NCI-H2029 (cell line): ENCODE measurements at places on chromosomes 2 and 18.

DNA sequence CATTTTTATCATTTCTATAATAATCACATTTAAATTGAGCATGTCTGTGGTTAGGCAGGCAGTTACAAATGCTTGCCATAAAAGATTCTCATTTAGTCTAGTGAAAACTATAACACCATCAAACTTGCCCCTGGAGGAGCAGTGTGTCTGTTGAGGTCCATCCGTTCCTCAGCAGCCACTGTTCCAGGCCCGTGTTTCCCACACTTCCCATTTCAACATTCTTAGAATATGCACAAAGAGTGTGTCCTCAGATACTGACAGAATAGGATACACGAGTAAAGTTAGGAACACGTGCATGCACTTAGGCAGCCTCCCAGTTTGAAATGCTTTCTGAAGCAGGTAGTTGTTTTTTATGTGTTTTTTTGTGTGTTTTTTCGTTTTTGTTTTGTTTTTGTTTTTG lies 39.9 kb downstream of the NCK2 start:
- no peak for DNase-seq

GRCh38 chr2:82650038-82650437 lies 1809.0 kb downstream of the SUCLG1 start:
- DNase-seq: no peak

- no peak for DNase-seq
Measured at GRCh38 chr18:72866901-72867745, 664 bp downstream of the NETO1 start.

GRCh38 chr2:24359129-24360049 lies 947 bp downstream of the ITSN2 start:
- peak; percentile 8 for DNase-seq

- DNase-seq: no peak
Measured at GRCh38 chr18:62964432-62964831, 249.1 kb downstream of the PHLPP1 start.

GRCh38 chr18:79167526-79168190 lies 98.5 kb downstream of the ATP9B start:
- DNase-seq: peak; percentile 40

DNA sequence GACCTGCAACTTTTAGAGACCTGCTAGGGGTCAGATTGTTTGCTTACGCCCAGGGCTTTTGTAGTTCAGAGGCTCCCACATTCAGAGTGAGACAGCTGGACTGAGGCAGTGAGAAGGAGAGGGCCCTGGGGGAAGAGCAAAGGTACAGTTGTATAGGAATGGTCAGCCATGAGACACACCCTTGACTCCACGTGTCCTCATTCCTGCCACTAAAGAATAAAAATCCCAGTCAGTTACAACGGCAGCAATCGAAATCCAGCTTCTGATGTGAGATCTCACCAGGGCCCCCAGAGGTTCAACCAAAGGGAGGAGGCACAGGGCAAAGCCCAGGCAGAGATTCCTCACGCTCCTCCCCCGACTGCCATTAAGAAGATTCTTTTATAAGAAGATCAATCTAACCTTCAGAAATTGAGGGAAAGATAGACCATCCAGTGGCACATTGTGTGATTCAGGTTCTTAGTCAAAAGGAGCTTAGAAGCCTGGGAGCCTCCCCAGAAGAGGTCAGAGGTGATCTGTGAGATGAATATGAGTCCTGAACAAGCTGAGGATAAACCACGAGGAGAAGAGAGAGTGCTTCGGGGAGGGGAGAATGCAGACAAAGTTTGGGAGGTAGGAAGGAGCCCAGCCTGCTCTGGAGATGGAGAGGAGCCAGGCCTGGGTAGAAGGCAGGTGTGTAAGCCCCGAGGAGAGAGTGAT lies 317.0 kb downstream of the CYP26B1 start:
- no peak for DNase-seq

GRCh38 chr2:217664761-217665160 lies 338.0 kb downstream of the TNS1 start:
- DNase-seq: no peak

- DNase-seq: no peak
Measured at GRCh38 chr2:97005353-97005752, 19.0 kb upstream of the FAM178B start.

GRCh38 chr2:96427917-96428316 lies 77.2 kb downstream of the NEURL3 start:
- no peak for DNase-seq

DNA sequence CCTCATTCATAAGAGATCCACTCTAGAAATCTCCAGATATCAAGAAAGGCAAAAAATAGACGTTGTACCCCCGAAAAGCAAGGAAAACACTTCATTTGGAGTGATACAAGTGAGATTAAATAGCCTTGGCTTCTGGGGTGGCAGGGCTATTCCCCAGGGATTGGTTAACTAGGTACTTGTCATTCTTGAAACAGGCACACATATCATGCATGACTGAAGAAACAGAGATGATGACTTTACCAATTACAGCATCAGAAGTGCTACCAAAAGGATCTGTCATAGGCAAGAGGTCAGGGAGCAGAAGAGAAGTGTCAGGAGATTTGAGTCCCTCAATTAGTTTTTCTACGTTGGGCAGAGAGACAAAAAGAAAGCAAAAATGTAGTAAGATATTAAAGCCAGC lies 45.2 kb upstream of the NFU1 start:
- DNase-seq: no peak

- no peak for DNase-seq
Measured at GRCh38 chr2:151728804-151729414, 5.4 kb downstream of the NEB start.
